ENCODE measurements at places on chromosomes 16 and 17.

DNA sequence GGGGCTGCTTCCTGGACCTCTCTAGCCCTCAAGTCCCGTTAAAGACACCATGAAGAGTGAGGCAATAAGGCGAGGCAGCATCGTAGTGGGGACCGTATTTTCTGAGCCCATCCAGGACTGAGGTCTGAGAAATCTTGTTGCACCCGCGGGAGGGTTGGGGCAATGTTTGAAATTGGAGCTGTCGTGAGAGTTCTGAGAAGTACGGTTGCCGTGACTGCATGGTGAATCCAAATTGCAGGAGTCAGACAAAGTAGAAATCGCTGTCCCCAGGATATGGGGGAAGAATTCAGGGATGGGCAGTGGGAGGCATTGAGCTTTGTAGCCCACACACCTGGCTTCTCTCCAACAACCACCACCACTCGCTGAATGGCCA, 42.0 kb upstream of the RPL38 start:
- DNase-seq: no peak

DNA sequence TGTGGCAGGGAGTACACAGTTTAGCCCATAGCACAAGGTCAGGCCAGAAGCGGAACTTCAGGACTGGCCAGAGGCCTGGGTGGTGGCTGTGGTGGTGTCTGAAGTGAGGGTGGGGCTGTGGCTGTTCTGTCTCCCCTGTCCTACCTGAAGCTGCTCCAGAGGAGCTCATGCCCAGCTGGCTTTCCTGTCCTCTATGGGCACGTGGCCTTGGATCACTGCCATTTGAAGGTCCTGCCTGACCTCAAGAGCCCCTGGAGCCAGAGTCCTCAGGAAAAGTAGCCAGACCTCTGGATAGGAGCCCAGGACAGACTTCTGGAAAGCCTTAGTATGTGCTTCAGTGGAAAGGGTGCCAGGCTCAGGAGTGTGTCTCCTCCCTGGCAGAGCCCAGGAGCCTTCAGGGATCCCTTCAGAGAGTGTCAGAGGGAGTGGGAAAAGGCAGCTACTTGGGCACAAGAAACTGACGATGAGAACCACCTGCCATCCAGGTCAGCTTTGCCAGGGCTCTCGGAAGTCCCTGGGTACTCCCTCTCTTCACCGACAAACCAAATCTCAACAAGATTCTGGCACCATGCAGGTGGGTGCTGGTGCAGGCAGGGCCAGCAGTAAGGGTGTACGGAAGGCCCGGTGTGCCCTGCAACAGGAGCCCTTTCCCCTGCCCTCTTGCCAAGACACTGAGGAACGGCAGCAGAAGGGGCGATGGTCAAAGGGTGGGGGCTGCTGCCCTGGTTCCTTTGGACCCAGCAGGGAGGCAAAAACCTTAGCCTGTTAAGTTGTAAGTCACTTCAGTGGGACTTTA, 153.7 kb downstream of the NTN1 start:
- DNase-seq: no peak

GRCh38 chr16:50395763-50396710, 27.2 kb upstream of the BRD7 start:
- DNase-seq: peak; percentile 8

DNA sequence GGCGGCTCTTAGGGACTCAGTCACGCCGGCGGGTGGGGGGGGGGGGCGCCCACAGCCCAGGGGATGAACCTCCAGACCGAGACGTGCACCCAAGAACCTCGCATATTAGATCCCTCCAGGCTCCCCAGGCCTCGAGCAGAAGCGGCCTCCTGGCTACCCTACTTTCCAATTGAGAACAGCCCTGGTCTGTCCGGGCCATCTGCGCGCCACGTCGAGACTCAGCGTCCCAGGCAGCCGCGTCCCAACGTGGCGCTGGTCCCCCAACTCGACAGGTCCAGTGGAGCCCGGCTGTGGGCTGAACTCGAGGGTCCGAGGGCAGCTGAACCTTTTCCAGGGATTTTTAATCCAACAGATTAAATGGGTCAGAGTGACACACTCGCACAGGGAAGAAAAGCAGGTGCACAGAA, 2.3 kb upstream of the IRX3 start:
- DNase-seq: no peak

DNA sequence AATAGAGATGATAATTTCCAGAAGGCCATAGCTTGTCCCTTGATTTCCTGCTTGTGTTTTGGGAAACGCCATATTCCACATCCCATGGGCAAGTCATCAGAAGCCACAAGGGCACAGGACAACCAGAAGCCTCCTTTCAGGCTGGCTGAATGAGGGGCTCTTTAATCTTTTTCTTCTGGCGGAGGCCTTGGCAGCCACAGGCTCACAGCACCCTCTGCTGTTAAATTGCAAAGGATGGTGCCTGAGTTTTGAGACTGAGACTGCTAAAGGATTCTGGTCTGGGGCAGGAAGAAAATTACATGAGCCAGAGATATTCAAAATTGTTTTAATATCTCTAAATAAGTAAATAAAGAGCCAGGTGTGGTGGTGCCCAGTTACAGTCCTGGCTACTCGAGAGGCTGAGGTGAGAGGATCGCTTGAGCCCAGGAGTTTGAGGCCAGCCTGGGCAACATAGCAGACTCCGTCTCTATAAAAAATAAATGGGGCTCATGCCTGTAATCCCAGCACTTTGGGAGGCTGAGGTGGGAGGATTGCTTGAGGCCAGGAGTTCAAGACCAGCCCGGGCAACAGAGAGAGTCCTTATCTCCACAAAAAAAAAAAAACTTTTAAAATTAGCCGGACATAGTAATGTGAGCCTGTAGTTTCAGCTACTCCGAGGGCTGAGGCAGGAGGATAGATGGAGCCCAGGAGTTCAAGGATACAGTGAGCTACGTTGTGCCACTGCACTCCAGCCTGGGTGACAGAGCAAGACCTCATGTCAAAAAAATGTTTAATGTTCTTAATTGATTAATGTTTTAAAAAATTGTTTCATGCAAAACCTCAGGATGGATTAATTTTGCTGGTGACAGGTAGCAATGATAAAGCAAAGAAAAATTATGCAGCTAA, 26.3 kb downstream of the AARSD1 start:
- no peak for DNase-seq

GRCh38 chr17:59505610-59506276, 59.7 kb upstream of the DHX40 start:
- no peak for DNase-seq

- DNase-seq: no peak
These were observed 25.3 kb upstream of the ZNF469 start for GRCh38 chr16:88357317-88358022.

DNA sequence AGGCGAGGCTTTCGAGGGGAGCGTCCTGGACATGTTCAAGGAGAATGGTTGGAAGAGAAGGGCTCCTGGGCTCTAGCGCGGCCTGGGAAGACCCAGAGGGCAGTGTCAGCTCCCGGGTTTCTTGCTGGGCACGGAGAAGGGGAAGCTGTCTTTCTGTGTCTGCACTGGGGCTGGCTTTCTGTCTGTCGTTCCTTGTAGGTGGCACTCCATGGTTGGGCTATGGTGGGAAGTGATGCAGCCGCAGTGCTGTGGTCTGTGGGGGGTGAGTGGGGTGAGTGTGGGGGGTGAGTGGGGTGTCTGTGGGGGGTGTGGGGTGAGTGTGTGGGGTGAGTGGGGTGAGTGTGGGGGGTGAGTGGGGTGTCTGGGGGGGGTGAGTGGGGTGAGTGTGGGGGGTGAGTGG, 13.7 kb downstream of the RNF213 start:
- no peak for DNase-seq

GRCh38 chr17:75228847-75229246, 23.4 kb downstream of the NUP85 start:
- no peak for DNase-seq

All from activated effector memory CD4-positive, alpha-beta T cell treated with Interleukin-2 at 50 U/mL for 16 hours (primary cell).